Stimulated activated CD4-positive, alpha-beta T cell treated with anti-CD3 and anti-CD28 coated beads, Interleukin-15, amount 100 ng/mL, for 24 hours (primary cell): ENCODE measurements at places on chromosomes 6 and 20.

- peak; percentile 46 for DNase-seq
These were observed 245.1 kb downstream of the FOXA2 start for GRCh38 chr20:22339091-22339881.

- no peak for DNase-seq
These were observed 55.6 kb upstream of the NEDD9 start for GRCh38 chr6:11288065-11288464.

DNA sequence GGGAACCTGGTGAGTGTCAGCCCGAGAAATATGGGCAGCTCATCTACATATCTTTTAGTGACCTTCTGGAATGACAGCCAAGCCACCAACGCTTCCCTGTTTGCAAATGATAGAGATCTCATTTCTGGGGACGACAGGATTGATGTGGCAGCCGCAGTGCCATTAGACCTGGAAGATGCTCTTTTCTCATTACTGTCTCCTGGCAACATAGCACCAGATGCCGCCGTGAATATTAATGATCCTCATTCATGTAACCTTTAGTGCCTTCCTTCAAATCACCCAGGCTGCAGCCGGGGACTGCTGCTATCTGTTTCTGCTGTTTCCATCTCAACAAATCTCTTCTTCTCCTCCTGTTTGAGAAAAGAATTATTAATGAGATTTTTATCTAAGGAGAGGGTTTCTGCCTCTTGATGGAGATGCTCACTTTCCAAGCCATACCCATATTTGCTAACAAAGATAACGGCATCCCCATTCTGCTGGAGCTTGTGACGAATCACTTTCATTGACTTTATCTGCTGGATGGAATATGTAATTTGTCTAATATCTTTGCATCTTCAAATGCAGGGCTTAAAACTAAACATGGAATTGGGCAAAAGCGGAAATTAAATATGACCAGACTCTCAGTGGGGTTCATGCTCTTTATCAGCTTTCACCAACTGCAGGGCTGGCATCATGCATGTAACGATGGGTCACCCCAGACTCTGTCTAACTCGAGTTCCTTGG is 74.8 kb upstream of the KIF16B start:
- DNase-seq: no peak

GRCh38 chr20:25013478-25014380 is 21.2 kb upstream of the APMAP start:
- no peak for DNase-seq

GRCh38 chr6:14066782-14067406 is 50.7 kb upstream of the CD83 start:
- DNase-seq: no peak

GRCh38 chr6:4010689-4011090 is 68.2 kb downstream of the FAM217A start:
- DNase-seq: no peak

- no peak for DNase-seq
These were observed 17.5 kb upstream of the CHRNA4 start for GRCh38 chr20:63378626-63379025.

- no peak for DNase-seq
These were observed 97.4 kb downstream of the EYA2 start for GRCh38 chr20:46991880-46992639.

- DNase-seq: no peak
These were observed 5.4 kb downstream of the JPH2 start for GRCh38 chr20:44181611-44182010.

DNA sequence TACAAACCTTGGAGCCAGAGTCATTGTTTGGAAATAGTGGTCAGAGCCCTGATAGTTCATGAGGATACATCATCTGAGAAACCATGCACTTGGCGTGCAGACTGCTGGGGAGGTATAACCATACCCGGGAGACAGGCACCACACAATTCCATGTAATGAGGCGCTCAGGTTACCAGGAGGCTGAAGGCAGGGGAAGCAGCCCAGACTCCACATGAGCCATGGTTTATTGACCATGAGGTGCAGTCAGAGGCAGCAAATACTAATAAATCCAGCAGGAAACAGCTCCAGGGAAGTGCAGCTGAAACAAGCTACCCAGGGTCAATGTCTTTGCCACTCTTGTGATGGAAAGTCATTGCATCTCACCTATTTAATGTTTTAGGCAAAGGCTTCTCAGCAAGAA is 156.0 kb downstream of the TBC1D7 start:
- DNase-seq: no peak

- DNase-seq: no peak
These were observed 19.8 kb downstream of the FKBP5 start for GRCh38 chr6:35668744-35669450.

DNA sequence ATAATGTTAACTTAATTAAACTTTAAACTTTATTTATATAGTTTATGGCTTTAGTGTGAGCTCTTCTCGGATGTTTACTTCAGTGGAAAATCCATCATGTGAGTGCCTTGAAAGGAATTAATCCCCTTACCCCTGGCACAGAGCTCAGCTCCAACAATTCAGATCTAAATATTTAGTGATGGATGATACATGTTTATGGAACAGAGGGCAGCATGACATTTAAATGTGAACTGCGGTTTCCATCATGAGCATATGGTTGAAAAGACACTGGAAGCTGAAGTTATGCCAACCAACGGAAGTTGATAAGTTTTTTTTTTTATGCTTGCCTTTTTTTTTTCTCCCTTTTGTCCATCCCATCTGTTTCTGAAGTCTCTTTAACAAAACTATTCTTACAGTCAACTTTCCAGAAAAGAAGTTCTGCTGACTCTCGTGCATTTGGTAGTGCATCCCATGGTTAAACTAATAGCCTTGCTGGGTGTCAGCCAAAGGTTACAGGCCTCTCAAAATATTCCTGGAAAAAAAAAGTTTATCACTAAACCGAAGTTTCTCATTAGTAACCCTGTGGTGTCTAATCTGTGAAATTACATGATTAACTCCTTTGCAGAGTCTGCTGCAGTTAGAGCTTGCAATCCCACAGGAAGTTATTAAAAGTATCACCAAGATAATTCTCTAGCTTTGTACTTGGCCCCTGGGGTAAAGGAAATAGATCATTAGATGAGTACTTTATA is 243.9 kb upstream of the TCF21 start:
- no peak for DNase-seq

DNA sequence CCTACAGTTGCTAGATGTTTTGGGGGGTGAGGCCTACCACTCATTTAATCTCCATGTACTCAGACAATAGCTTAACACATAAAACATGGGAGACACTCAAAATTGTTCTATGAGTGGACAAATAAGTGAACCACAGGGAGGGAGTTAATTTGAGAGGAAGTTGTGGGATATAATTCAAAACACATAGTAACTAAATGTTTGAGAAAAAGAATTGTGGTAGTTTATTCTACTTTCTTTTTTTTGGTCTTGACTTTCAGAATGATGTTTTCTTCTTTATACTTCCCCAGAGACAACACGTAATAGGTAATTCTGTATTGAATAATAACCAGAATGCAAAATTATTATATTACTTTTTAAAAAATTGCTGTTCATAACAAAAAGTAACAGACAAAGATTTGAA is 453.8 kb downstream of the RFPL4B start:
- no peak for DNase-seq

DNA sequence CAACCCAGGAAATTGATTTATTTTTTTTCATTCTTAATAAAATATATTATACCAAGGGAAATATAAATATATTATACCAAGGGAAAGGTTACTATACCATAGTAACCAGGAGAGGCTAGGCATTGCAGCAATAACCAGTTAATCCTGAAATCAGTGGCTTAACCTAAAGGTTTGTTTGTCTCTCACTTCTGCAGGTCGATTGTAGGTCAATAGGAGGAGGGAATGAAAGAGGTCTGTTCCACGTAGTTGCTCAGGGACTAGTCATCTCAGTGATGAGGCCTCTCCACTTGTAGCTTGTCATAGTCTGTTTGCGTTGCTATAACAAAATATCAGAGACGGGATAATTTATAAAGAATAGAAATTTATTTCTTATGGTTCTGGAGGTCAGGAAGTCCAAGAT is 168.0 kb downstream of the GJA1 start:
- DNase-seq: no peak

DNA sequence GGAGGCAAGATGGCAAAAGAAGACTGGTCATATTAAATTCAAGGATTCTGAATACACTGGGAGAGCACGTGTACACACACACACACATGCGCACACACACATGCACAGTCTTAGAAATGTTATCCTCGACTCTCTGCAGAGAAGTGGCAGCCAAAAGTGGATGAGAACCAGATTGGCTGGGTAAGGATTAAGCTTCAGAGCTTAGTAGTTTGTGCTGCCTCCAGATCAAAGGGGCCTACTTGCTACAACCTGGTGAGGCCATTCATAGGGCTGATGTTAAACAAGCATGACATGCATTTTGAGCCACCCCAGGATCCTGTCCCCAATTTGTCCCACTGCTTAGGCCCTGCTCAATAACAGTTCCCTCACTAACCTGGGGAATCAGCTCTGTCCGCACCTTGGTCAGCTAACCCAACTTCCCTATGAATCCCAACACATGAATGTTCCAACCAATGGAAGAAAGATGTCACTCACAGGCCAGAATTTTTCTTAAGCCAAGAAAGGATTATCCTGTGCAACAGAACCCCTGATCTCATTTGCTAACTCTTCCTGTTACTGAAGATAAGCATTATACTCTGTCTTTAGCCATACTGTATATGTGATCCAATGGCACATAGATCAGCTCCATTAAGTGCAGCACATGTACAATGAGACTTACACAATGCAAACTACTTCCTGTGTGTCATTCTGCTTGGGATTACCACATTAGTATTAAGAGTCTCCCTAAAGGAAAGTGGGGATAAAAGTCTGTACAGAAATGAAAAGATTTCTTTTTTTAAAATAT is 31.0 kb downstream of the TOMM6 start:
- no peak for DNase-seq

- no peak for DNase-seq
These were observed 161.9 kb downstream of the FARS2 start for GRCh38 chr6:5423251-5423650.

GRCh38 chr20:47360297-47361056 is 4.0 kb upstream of the ZMYND8 start:
- DNase-seq: no peak

GRCh38 chr20:53828682-53829254 is 235.1 kb upstream of the ZNF217 start:
- DNase-seq: no peak

- DNase-seq: no peak
These were observed 37.9 kb downstream of the PTPRA start for GRCh38 chr20:2911200-2911599.

- no peak for DNase-seq
These were observed 272.2 kb downstream of the KCNQ5 start for GRCh38 chr6:72894091-72894490.

DNA sequence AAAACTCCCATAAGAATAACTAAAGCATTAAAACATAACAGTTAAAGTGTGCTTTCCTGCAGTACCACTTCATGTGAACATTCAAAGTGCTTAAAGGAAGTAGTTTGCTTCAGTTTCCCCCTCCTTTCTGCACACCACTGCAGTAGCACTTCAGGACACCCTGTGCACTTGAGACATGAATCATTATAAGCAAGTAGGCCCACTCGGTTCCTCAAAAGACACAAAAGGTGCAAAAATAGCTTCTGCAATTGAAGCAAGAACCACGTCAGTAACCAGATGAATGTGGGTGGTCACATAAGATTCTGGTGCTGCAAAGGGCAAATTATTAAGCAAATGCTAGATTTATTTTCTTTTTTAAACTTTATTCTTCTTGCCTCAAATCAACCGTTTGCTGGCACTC is 160.6 kb downstream of the HIVEP2 start:
- peak; percentile 26 for DNase-seq

DNA sequence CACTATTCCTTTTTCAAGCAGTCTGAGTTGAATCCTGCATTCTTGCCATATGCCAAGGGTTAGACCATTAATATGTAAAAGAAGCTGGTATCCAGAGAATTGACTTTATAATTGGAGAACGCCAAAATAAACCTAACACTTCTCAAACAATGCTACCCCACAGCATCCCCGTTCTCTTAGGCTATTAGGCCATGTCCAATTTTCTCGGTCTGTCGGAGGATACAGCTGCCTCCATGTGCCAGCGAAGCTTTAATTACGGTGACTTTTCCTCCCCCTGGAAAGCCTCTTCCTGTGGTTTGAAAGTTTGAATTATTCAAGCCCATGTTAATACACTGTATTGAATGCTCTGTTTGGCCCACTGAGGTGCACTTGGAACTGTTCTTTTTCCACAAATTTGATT is 60.5 kb downstream of the HS3ST5 start:
- no peak for DNase-seq

DNA sequence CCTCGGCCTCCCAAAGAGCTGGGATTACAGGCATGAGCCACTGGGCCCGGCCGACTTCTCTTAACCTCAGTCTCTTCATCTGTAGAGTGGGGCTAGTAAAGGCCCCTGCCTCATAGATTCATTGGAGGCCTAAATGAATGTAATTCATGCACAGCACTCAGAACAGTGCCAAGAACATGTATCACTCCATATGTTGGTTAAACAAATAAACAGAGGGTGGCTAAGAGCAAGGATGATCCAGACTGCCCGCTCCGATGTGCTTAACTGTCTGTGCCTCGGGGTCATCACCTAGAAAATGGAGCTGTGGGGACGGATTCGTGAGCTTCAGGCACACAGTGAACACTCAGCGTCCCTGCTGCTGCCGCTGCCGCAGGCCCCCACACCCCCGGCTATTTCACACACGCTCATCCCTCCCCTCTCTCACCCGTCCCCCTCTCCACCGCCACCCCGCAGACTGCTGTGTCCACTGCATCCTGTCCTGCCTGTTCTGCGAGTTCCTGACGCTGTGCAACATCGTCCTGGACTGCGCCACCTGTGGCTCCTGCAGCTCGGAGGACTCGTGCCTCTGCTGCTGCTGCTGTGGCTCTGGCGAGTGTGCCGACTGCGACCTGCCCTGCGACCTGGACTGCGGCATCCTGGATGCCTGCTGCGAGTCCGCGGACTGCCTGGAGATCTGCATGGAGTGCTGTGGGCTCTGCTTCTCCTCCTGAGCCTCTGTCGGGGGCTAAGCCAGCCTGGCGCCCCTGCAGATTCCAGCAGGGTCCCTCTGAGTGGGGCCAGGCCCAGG is 14.8 kb downstream of the MDFI start:
- DNase-seq: no peak
